NCI-H1092 (cell line): ENCODE measurements at places on chromosomes 11 and 22.

- DNase-seq, result no peak
Measured at GRCh38 chr11:123168241-123168640, 26.8 kb downstream of the CLMP start.

- DNase-seq, result no peak
Measured at GRCh38 chr22:46622081-46622521, 1.9 kb downstream of the GRAMD4 start.

- no peak for DNase-seq
Measured at GRCh38 chr11:133829566-133829965, 15.7 kb downstream of the SPATA19 start.

DNA sequence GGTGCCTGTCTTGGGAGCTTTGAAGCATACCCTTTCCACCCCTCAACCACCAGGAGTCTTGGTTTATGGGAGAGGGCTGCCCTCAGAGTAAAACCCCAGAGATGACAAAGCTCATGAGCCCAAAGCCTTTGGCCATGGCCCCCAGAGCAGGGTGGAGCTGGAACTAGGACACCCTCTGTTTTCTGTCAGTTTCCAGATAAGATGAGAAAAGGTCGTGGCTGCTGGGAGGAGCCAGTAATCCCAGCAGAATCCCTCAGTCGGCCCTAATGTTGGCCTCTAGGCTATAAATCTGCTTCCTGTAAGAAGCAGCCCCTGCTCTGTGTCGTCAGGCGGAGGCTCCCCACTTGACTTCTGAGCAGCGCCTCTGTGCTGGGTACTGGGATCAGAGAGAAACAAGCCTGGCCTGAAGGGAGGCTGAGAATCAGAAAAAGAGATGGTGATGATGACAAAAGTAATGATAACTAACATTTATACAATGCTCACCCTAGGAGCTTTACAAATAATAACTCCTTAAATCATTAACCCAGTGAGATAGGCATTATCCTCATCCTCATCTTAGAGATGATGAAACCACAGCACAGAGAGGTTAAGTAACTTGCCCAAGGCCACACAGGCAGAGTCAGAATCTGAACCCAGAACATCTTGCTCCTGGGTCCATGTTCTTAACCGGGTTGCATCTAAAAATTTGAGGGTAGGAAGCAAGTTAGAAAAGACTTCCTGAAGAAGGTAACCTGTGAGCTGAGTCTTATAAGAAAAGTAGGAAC, 471.4 kb downstream of the SOX6 start:
- no peak for DNase-seq
